T-helper 2 cell treated with Interferon-gamma antibody and Interleukin-4, amounts not matched to agents 100 ng/mL and 5 ng/mL, for 36 hours (primary cell): ENCODE measurements at places on chromosomes 7 and 10. TPM values are rescaled to one million over a fixed set of nuclear protein-coding genes. Genes with fewer than 3 reads are reported as not detected.

SLC16A12 gene
- total RNA-seq = 0.02 TPM in 1 of 2 replicates, not detected in the other

TLX1 gene
- total RNA-seq = not detected in 2 replicates

SLC13A1 gene
- 0.05 TPM in 1 of 2 replicates, not detected in the other for total RNA-seq

SRPK2 gene
- 46.3 and 47.5 TPM in 2 replicates for total RNA-seq

EVX1 gene
- total RNA-seq = not detected in 2 replicates

GLI3 gene
- not detected in 2 replicates for total RNA-seq

LBX1 gene
- not detected in 2 replicates for total RNA-seq

GNAT3 gene
- not detected in 2 replicates for total RNA-seq

FGFBP3 gene
- total RNA-seq = 1.1 and 1.3 TPM in 2 replicates

DNAJC12 gene
- total RNA-seq = 3.7 and 4.0 TPM in 2 replicates

EFCAB10 gene
- total RNA-seq = not detected in 2 replicates

ASZ1 gene
- total RNA-seq = not detected in 2 replicates

GPR15LG gene
- not detected in 2 replicates for total RNA-seq

RNF32 gene
- 3.9 and 4.8 TPM in 2 replicates for total RNA-seq

ASAH2B gene
- 2.1 and 2.2 TPM in 2 replicates for total RNA-seq

ZNF727 gene
- 0.11 and 0.14 TPM in 2 replicates for total RNA-seq

PLCE1 gene
- 0.02 and 0.05 TPM in 2 replicates for total RNA-seq

BAZ1B gene
- total RNA-seq = 103 and 105 TPM in 2 replicates

SLC18A2 gene
- total RNA-seq = 0.09 TPM in 1 of 2 replicates, not detected in the other

CDHR1 gene
- 0.07 TPM in 1 of 2 replicates, not detected in the other for total RNA-seq

IFIT2 gene
- total RNA-seq = 4.7 and 5.9 TPM in 2 replicates

UNC5B gene
- not detected in 2 replicates for total RNA-seq

NODAL gene
- 0.09 and 0.11 TPM in 2 replicates for total RNA-seq

PLXNA4 gene
- 10.6 and 13.3 TPM in 2 replicates for total RNA-seq

ZNHIT1 gene
- 60.3 and 66.8 TPM in 2 replicates for total RNA-seq

ASB10 gene
- total RNA-seq = not detected in 2 replicates

CTNNA3 gene
- total RNA-seq = 0.32 TPM in 1 of 2 replicates, not detected in the other

DYNC1I1 gene
- total RNA-seq = not detected in 2 replicates

LARP4B gene
- total RNA-seq = 117 and 119 TPM in 2 replicates

MYH16 gene
- total RNA-seq = not detected in 2 replicates

PRKAG2 gene
- total RNA-seq = 15.7 and 17.3 TPM in 2 replicates

NOLC1 gene
- 109 and 117 TPM in 2 replicates for total RNA-seq

LIPM gene
- not detected in 2 replicates for total RNA-seq
